Choroid plexus epithelial cell (primary cell): ENCODE measurements at places on chromosomes 4 and X.

- DNase-seq = no peak
Observed at GRCh38 chr4:122814426-122814825, 12.2 kb upstream of the FGF2 start.

- DNase-seq = peak; percentile 10
Observed at GRCh38 chrX:16628946-16629595, 20.9 kb upstream of the S100G start.

DNA sequence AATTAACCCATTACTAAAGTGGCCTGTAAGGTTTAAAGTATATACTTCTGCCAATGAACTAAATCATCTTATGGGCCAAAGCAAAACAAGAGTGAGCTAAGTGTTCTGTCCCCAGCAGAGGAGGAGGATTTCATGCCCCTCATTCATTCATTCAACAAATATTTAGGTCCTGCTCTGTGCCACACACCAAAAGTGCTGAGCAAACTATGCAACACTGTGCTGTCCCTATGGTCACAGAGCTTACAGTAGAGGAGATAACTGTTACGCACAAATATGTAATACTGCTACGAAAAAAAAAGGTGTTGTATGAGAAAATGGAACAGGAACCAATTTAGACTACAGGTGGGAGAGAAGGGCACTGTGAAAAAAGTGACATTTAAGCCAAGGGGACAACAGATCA, 1.7 kb downstream of the SH3KBP1 start:
- DNase-seq = no peak

DNA sequence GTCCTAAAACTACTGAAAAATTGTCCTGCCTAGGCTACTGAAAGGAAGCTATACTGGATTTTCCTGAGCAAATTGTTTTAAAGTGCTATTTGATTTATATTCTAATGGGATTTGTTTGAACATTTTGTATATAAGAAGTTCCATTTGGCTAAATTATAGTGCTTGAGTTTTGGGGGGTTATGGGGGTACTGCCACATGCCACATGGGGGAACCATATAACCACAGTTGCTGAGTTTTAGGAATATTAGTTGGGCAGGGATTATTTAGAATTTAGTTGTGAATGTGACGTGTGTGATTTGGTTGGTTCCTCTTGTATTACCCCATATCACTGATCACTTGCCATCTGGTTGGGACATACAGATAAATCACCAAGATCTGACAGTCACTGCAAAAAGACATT, 224.5 kb upstream of the TAPT1 start:
- peak; percentile 12 for DNase-seq

DNA sequence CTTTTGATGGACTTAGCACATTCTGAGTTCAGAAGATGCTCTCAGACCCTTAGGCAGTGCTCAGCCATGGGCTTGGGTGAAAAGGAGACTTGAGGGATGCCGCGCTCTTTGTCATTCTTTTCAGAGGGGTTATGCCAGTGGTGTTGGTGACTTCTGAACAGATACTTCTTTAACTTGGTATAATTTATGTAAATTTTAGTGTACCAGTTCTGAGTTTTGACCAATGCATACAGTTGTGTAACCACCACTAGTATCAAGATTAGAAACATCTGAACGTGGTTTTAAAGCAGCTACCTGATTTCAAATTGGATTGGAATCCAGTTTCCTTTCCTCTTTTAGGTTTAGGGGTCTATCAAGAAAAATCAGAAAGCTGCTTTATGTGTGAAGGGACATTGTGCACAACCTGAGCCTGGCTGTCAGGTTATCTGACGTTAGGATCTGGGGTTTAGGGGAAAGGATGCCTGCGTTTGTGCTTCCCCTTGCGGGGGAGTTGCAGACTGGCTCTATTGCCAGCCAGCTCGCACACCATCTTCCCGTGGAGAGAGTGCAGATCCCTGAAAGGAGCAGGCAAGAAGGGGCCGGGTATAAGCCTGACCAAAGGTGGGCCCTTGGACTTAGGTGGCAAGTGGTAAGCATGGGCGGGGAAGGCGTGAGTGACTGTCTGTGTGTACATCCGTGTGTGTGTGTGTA, 19.0 kb downstream of the SMS start:
- DNase-seq = no peak

DNA sequence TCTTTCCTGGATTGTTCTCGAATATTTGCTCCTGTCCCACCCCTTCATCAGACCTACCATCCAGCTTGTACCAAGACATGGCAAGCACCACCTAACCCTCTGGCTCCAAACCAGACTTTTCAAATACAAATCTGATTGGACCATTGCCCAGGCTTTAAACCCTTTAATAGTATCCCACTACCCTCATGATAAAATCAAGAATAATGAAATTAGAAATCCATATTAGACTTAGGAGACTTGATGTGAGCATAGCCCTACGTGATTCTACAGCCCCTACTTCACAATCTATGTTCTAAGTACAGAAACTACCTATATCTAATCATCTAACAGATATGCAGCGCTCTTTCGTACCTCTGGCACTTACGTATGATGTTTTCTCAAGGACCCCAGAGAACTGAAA, 375.2 kb upstream of the CPEB2 start:
- no peak for DNase-seq

GRCh38 chrX:110432906-110433215, 74.2 kb downstream of the RTL9 start:
- no peak for DNase-seq

GRCh38 chr4:6474705-6475457, 2.5 kb upstream of the PPP2R2C start:
- no peak for DNase-seq

GRCh38 chr4:1749370-1749769, 28.0 kb downstream of the TACC3 start:
- no peak for DNase-seq

GRCh38 chrX:97844943-97845342, 961.2 kb downstream of the RPA4 start:
- no peak for DNase-seq

DNA sequence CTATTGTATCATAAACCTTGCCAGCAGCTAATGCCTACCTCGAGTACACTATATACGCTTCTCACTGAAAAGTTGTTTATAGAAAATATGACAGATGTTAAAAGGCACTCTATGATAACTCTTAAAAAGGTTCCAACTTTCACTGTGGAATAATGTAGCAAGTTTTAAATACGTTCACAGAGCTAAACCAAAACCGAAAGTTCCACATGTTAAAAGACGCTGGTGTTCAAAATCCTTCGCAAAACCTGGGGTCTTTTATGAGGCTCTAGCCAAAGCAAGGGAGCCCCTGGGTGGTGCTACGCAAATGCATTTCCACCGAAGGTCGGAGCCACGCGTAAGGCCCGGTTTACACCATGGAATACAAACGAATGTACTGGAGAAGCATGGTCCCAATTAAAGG, 103.7 kb upstream of the TENM3 start:
- DNase-seq = no peak

DNA sequence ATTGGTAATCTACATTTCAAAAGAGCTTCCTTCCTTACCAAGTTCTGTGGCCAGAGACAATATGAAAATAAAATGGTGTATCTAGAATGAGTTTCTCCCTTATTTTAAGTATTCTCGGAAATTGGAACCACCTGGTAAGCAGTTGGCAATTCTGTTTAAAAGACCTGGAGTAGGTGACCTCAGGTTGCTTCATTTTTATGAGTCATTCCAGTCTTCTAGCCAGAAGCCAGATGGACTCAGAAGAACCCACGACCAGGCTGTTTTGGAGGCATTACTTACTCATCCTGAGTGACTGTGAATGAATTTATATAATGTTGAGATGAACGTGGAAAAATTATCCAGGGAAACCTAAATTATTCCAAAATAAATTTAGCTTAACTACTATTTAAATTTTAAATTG, 9.1 kb downstream of the BMPR1B start:
- peak; percentile 66 for DNase-seq
